Spinal cord (tissue), 10 donors: ENCODE measurements at places on chromosomes 13 and 19. TPM values are rescaled to one million over a fixed set of nuclear protein-coding genes. Genes with fewer than 3 reads are reported as not detected.

The KLK6 gene
- total RNA-seq, result 9.6 TPM

The C13orf46 gene
- 0.20 TPM for total RNA-seq

The ALOX5AP gene
- 23.1 TPM for total RNA-seq

The ADM5 gene
- total RNA-seq, result 0.88 TPM

The C5AR2 gene
- total RNA-seq, result 1.8 TPM
